ENCODE measurements at places on chromosomes 7 and 10.

- peak overlapping the region; percentile 62 for H3K27ac ChIP-seq
- H3K36me3 ChIP-seq, result no peaks in the 10 kb centered on the region
- H3K4me3 ChIP-seq, result peak overlapping the region; percentile 83
- DNase-seq, result peak; percentile 90
- peaks cover 3% of the 10 kb centered on the region for H3K4me1 ChIP-seq
- peaks cover 98% of the 10 kb centered on the region for H3K27me3 ChIP-seq
These were observed 3.2 kb upstream of the CREB5 start for GRCh38 chr7:28408960-28409715.

DNA sequence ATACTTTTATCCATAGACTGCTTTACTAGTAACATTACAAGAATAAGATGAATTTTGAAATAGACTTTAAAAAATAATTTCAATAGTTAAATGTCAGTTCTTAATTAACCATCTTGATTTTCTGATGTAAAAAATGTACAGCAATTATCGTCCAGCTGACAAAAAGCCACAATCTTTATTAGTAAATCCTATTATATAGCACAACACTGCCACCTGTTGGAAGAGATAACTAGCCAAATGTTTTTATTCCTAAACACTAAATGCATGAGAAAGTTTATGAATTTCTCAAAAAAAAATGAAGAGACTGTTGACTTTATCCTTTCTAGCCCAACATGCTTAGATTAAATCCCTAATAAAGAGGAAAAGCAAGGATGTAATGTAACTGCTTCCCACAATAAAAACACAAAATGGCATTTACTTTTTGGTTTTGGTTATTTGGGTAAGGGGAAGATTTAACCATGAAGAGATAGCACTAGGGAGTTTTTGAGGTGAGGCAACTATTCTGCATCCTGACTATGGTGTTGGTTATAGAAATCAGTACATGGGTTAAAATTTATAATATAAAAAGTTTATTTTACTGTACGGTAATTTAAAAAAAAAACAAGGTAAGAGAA lies 8.0 kb downstream of the COA1 start:
- H3K27me3 ChIP-seq, result no peaks in the 10 kb centered on the region
- no peak overlapping the region for H3K4me3 ChIP-seq
- no peaks in the 10 kb centered on the region for H3K4me1 ChIP-seq
- no peak for DNase-seq

DNA sequence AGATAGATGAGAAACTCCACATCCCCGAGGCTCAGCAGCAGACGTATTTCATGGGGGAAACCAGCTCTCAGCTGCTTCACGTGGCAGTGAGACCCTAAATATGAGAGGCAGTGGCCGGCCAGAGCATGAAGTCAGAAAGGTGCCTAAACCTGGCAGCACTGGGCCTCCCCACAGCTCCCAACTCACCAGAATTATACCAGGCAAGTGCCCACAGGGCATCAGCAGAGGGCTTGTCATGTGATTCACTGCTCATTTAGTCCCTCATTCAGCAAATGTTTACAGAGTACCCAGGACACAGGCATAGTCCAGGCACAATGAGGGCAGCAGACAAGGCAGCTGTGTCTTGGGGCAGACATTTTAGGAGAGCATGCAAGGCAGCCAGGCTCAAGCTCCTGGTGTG lies 212.6 kb downstream of the PTPRN2 start:
- no peaks in the 10 kb centered on the region for H3K27me3 ChIP-seq
- no peak for DNase-seq
- H3K4me1 ChIP-seq, result no peaks in the 10 kb centered on the region
- no peaks in the 10 kb centered on the region for H3K36me3 ChIP-seq
- H3K4me3 ChIP-seq, result no peak overlapping the region

DNA sequence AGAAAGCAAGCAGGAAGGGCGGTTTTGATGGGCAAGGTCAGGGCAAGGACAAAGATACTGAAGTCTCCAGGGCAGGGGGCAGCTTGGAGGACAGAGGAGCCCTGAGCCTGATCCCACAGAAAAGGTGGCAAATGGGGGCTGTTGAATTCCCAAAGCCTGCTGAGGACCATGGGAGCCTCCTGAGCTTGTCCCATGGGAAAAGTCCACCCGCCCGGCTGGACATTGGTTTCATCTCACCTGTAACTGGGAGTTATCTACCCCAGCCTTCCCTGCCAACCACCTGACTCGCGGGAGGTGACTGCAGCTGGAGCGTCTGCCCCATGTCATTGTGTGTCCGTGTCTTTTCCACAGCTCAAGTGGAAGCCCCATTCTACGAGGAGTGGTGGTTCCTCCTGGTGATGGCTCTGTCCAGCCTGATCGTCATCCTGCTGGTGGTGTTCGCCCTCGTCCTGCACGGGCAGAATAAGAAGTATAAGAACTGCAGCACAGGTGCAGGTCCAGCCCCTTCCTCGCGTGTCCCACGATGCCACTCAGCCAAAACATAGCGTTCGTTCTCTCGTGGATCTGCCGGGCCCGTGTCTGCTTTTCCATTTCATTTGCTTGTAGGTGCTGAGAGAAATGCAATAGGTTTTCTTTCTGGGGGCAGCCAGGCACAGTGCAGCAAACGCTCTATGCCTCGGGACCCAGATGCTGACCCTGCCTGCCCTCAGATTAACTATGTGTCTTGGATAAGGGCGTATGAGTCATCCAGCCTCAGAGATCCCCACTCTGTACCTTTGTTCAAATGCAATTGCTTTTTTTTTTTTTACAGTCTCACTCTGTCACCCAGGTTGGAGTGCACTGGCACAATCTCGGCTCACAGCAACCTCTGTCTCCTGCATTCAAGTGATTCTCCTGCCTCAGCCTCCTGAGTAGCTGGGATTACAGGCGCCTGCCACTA lies 444.5 kb upstream of the FOXK1 start:
- H3K27me3 ChIP-seq, result no peaks in the 10 kb centered on the region
- DNase-seq, result no peak
- H3K36me3 ChIP-seq, result no peaks in the 10 kb centered on the region
- H3K4me1 ChIP-seq, result no peaks in the 10 kb centered on the region
- no peak overlapping the region for H3K27ac ChIP-seq

DNA sequence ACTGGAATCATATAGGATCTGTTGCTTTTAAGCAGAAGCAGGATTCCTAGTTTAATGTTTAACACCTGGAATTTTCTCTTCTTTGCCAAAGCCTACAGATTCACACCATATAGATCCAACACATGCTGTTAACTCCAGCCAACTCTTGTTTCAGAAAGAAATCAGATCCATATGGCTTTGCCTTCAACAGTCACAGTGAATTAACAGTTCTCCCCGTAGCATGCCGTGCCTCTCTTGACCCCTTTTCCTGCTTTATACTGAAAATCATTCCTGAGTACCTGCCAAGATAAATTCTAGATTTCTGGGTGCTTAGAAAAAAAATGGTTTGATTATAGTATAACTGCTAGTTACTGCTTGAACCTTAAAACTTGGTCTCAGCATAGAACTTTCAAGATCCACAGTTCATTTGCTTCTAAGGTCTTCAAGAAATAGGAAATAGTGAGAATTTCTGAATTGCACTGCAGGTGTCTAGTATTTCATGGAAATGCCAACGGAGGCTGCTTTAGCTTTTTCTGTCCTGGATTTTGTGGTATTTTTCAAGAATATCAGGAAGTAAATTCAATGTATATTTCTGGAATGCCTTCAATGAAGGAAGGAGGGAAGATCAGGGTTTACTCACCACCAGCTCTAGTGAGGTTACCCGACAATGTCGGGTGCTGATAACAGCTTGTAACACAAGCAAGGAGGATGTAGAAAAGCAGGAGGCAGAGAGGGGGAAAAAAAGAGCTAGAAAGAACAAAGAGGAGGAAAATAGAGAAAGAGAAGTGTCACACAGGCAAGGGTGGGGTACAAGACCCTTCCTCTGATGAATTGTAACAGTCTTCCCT lies 6.6 kb downstream of the AASS start:
- H3K36me3 ChIP-seq, result no peaks in the 10 kb centered on the region
- no peak for DNase-seq
- H3K4me1 ChIP-seq, result no peaks in the 10 kb centered on the region
- no peaks in the 10 kb centered on the region for H3K27me3 ChIP-seq
- H3K4me3 ChIP-seq, result no peak overlapping the region

Data from endodermal cell (in vitro differentiated cells).